ENCODE measurements at places on chromosomes 13 and 19.

- peak; percentile 66 for DNase-seq
Measured at GRCh38 chr19:41386442-41386841, 10.1 kb downstream of the TMEM91 start.

DNA sequence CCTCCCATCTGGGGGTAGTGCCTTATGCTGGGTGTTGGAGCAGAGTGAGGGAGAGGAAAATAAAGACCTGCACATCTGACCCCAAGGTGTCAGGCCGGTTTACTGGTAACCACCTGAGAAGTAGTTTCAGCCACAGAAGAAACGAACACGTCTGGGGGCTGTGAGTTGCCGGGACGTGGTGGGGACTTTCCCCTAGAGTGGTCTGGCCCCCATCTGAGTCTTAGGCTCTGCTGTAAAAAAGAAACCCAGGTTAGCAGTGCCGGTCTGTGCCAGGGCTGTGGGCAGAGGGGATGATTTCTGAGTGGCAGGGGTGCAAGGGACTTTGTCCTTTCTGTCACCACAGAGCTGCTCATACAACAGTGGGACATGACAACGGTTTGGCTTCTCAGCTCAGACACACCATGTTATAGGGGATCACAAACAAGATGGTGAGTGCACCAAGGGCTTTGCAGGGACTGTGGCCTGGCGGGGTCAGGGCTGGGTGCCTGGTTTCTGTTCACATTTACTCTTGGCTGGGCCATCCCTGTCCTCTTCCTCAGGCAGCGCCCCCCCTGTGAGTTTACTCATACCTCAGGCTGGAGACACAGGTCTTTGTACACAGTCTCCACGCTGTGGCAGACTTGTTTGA lies 9.0 kb downstream of the GCDH start:
- DNase-seq = no peak

DNA sequence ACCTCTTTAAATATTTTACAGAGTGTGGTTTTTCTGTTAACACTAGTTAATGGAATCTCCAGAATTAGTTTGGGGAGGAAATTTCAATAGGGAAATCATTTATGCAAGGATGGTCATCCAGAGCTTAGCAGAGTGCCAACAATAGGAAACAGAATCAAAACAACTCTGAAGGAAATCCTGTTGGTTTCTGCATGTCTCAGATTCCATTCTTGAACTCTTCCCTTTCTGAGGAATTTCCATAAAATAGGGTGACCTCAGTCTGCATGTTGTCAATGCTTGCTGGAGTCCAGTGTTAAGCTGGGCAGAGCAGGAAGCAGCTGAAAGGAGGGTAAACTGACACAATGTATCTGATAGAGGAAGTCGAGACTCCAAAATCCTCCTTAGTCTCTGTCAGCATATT lies 16.9 kb downstream of the CBY2 start:
- DNase-seq = no peak

DNA sequence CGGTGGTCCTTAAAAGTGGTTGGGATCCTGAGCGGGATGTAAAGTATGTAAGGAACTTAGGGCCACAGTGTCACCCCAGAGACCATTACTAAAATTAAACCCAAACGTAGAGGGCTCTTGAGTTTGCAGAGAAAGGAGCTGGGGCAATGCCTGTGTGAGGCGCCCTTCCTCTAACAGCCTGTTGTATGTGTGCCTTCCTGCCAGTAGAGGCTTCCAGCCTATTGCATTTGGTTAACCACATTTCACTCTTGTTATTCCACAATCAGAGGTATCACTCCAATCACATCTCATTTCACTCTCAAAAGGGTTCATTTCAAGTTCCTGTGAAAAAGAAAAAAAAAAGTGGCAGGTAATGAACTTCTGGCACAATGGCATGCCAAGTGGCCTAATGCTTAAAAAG lies 29.4 kb downstream of the DIAPH3 start:
- DNase-seq = peak; percentile 21

DNA sequence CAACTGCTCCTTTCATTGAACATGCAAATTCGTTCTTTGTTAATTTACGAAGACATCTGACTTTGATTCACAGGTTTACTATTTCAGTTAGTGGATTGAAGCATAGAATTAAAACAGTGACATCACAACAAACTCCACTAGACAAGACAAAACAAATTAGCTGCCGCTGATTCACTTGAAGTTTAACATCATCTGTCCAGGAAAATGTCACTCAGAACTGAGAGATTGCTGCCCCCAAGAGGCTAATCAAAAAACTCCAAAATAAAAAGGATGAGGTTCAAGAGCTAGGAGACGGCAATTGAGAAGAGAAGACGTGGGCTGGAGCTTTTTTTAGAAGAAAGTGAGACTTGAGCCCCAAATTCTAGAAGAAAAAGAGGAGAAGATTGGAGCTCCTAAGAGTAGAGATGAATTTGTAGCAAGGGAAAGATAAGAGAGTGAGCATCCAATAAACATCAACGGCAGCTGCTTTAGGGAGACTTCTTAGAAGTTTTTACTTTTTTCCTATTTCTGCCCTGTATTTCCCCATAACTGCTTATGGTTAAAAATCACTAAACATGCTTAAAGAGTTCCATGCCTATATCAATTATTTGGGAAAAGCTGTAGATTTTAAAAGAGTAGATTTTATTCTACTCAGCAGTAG lies 40.8 kb upstream of the TPP2 start:
- peak; percentile 67 for DNase-seq

DNA sequence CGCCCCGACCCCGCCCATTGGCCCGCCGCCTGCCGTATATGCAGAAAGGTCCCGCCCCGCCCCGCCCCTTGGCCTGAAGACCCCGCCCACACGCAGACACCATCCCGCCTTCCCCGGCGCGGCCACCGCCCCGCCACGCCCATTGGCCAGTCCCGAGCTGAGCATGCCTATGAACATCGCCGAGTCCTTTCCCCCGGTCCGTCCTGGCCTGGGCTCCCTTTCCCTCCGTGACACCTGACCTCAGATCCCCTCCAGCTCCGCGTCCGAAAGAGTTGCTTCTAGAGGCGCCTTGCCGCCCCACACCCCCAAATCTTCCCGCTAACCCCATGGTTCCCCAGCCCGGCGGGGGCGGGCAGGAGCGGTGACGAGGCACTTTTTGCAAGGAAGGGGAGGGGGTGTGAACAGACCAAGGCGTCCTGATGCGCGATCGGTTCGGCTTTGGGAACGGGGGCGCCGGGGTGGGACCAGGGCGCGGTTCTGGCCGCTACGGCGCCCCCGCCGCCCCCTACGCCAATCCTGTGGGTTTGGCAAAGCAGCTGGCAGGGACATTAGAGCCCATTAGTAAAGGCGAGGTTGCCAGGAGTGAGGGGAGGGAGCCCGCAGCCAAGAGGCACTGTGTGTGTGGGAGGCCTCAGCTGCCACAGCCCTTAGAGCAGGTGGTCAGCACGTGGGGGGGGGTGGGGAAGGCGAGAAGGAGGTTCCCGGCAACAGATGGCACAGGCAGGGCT lies 406 bp upstream of the NUMBL start:
- peak; percentile 90 for DNase-seq

- no peak for DNase-seq
Measured at GRCh38 chr13:107811233-107812013, 403.9 kb downstream of the LIG4 start.

DNA sequence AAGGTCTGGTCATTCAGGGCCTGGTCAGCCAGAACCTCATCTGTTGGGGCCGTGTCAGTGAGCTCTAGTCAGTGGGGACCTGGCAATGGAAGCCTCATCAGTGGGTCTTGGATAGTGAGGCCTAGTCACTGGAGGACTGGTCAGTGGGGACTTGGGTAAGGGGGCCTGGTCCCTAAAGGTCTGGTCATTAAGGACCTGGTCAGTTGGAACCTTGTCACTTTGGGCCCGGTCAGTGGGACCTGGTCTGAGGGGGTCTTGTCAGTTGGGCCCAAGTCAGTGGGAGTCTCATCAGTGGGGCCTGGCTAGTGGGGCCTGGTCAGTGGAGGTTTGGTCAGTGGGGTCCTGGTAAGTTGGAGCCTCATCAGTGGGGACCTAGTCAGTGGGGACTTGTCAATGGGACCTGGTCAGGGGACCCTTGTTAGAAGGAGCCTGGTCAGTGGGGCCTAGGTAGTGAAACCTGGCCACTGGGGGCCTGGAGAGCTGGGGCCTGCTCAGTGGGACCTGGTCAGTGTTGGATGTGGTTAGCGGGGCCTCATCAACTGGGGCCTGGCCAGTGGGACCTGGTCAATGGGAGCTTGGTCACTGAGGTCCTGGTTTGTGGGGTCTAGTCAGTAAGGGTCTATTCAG lies 43.7 kb upstream of the TPM4 start:
- no peak for DNase-seq

DNA sequence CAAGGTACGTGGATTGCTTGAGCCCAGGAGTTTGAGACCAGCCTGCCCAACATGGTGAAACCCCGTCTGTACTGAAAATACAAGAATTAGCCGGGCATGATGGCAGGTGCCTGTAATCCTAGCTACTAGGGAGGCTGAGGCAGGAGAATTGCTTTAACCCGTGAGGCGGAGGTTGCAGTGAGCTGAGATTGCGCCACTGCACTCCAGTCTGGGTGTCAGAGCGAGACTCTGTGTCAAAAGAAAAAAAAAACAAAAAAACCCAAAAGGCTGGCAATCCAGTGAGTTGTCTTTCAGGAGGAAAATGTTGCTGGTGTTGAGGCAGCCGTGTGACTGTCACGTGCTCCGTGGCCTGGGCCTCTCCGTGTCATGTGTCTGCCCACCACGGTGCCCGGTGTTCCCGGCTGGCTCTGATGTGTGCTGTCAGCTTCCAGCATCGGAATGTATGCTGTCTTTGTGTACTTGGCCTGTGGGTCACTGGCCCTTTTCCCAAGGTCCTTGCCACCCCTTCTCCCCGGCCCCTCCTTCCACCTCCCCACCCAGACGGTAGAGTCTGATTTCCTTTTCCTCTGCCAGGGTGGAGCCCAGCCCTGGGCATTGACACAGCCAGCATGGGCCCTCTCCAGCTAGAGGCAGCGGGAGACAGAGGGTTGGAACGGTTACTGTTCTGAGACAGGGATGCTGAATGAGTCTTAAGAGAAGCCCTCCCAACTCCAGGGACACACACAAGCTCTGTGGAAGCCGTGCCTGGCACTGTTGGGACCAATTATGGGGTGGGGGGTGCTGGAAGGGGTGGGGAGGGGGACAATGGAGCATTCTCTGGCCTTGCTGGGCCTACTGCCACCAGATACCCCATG lies 7.2 kb upstream of the TUBB4A start:
- DNase-seq = no peak

- no peak for DNase-seq
Measured at GRCh38 chr13:98044301-98044700, 90.8 kb downstream of the IPO5 start.

GRCh38 chr13:89980896-89981295 lies 1366.6 kb upstream of the MIR17HG start:
- no peak for DNase-seq

DNA sequence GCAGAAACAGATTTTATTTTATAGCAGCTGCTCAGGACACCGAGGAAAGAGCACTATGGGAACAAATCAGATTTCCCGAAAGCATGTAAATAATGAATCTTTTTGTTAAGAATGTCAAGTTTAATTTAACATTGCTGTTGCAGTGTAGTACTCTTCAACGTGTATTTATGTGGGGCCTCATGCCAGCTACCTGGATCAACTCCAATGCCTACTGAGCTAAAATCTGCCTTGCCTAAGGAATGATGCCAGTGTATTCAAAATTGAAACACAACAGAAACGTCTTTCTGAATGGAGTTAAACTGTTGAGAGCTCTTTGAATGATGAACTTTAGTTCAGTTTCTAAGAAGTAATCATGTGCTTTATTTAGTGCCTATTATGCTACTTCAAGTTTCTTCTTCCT lies 1379.8 kb upstream of the ATXN8OS start:
- no peak for DNase-seq

DNA sequence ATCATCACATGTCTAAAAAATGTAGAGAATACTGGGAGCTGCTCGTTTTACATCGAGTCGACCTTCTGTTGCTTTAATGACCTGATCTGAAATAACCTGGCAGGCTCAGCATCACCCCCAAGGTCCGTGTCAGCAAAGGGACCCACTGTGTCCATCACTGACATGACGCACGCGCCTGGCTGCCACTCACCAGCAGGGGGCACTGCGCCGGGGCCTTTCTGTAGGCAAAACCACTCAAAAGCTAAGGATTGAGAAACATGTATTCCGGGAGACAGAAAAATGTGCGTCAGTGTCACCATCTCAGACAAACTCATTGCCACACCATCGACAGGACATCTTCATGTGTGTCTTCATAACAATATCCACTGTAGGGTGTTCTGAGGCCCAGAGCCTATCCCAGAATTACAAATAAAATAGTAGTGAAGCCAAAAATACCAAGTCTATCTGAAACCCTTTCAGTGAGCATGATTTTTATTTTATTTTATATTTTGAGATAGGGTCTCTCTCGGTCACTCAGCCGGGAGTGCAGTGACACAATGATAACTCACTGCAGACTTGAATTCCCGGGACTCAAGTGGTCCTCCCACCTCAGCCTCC lies 130.3 kb upstream of the LSM14A start:
- peak; percentile 47 for DNase-seq

DNA sequence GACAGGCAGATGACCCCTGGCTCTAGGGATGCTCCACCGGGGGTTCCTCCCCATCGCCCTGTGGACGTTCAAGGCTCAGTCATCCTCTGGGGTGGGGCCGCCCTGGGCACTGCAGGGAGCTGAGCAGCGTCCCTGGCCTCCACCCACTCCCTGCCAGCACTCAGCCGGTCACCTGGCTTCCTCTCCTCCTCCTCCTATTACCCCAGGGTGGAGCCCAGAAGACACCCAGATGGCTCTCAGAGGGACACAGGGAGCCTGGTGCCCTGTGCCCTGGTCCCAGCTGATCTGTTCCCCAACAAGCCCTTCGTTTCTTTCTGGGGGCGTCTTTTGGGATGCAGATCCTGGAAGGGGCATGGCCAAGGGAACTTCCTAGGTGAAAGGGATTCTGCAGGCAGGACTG lies 3.7 kb upstream of the MKNK2 start:
- no peak for DNase-seq

- DNase-seq = peak; percentile 48
Measured at GRCh38 chr13:39484506-39485313, 118.3 kb downstream of the LHFPL6 start.

DNA sequence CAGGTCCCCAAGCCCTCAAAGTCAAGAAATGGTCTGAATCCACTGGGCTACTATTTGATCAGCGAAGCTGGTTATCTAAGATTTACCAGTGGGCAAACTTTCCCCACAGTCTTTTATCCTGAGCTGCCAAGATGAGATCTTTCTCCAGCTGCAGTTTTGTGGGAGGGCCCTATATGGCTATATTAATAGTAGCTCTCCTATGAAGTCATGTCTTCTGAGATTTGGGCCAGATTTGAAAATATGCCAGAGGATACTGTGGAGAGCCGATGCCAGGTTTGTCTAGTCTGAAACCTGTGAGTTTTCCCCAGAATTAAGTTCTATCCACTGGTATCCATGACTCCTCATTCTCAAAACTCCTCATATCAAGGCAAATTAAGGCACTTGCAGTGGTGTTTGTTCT lies 173.2 kb downstream of the FLT1 start:
- DNase-seq = peak; percentile 7

GRCh38 chr19:31071136-31071855 lies 277.9 kb downstream of the TSHZ3 start:
- DNase-seq = no peak

GRCh38 chr13:44719857-44720671 lies 143.9 kb upstream of the TSC22D1 start:
- DNase-seq = peak; percentile 88

GRCh38 chr19:41248895-41249294 lies 15.3 kb upstream of the HNRNPUL1 start:
- no peak for DNase-seq

GRCh38 chr13:27043013-27043412 lies 128.6 kb downstream of the USP12 start:
- peak; percentile 99 for DNase-seq

Data from fibroblast of mammary gland (primary cell).